ENCODE measurements at places on chromosomes 1 and 21.

GRCh38 chr1:14875524-14876509, 277.3 kb downstream of the KAZN start:
- DNase-seq: no peak

DNA sequence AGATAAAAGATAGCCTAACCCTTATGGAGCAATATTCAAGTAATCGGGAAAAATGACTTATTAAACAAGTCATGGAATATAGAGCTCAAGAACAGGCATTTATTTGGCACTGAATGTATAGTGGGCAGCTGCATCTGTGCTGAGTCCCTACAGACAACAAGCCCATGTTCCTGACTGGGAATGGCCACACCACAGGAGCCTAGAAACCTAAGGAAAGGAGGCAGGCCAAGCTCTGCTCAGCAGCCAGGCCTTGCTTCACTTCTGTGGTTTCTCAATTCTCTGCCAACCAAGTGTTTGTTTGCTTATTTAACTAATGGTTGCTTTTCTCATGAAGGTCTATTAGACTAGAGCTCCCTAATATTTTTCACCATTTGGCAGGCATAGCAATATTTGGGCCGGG, 21.5 kb downstream of the AK2 start:
- DNase-seq: no peak

DNA sequence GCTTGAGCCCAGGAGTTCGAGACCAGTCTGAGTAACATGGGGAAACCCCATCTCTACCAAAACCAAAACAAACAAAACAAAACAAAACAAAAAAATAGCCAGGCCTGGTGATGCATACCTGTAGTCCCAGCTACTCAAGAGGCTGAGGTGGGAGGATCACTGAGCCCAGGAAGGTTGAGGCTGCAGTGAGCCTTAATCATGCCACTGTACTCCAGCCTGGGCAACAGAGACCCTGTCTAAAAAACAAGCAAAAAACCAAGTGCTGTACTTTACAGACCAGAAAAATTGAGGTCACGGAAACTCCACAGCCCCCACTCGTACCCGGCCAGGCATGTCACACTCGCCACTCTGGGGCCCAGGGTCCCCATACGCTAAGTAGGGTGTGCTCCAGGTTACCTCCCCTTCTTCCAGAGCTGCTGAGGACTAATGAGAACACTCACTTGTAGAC, 22.9 kb downstream of the ATP2B4 start:
- no peak for DNase-seq

DNA sequence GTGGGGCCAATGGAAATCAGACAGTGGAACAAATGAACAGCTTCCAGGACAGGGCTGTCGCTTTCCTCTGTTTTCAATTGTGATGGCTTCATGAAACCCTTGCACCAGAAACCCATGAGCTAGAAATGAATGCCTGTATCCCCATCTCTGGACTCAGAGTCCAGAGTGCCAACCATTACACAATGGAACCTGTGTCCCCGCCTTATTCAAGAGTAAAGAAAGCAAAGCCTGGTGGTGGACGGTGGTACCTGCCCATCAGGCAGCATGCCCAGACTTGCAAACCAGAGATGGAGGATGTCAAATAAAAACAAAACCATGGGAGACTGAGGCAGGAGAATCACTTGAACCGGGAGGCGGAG, 4.4 kb upstream of the CAPN2 start:
- DNase-seq: no peak

DNA sequence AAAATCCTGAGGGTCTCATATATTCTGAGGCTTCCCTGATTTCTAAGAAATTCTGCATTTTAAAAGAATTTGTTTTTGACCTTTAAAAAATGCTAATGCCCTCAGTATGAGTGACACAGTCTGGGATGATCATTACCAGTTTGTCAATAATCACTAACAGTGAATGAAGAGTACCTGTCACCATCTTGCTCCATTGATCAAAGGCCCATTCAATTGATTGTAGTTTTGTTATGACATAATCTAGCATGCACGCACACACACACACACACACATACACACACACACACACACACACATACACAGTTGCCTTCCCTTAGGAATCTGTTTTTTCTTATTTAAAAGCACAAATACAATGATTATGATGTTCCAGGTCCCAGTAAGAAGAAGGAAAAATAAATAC, 250.4 kb downstream of the NFIA start:
- no peak for DNase-seq

- no peak for DNase-seq
Observed at GRCh38 chr1:70727886-70728489, 316.9 kb downstream of the CTH start.

DNA sequence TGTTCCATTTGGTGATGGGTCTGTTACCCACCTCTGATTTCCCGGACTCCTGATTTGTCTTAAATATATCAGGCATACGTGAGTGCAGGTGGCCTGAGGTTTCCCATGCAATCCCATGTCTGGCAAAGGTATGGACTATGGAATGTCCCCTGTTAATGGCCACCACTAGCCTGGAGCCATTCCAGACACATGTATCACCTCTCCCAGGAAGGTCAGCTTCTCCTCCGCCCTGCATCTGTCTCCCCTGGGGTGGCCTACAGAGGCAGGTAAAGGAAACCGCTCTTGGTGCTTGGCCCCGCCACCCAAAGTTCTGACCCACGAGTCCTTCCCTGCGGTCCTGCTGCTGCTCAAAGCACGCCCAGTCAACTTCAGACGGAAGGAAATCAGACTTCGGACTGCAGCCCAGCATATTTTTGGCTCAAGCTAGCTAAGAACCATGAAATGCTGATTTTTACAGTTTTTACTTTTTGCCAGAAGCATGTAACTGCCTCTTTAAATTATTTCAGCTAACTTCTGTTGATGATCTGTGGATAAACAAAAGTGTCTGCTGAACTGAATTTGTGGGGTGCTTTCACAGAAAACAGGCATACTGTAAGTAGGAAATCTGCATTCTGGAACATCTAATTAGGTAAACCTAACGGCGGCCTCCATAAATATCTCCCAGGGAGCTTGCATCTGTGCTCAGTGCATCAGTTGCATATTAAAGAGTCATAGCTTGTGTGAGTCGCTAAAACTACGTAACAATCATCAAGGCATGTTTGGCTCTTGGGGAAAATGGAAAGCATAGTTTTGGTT, 105.9 kb downstream of the PCP4 start:
- DNase-seq: no peak

- DNase-seq: no peak
Observed at GRCh38 chr1:2828586-2829250, 27.2 kb upstream of the TTC34 start.

All from activated T-cell treated with anti-CD3 and anti-CD28 coated beads for 48 hours (primary cell).